Effector CD8-positive, alpha-beta T cell (primary cell): ENCODE measurements at places on chromosomes 3 and 15.

- no peak for DNase-seq
Observed at GRCh38 chr15:37907136-37907535, 27.3 kb upstream of the TMCO5A start.

- DNase-seq = no peak
Observed at GRCh38 chr3:71865727-71866126, 80.8 kb upstream of the PROK2 start.

DNA sequence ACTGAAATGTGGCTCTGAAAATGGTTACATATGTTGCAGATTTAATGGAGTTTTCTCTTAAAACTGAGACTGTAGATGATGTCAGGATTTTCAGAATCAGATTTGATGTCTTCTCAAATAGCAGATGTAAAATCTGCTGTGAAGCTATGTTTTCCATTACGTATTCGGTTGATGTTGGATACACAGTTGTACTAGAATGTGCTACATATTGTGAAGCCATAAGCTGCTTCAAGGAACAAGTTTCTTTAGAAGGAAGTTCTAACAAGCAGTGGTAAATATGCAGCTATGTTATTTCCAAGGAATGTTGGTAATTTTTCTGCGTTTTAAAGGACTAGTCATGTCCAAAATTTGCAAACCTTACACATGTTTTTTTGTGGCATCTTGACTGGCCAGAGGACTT lies 197.7 kb downstream of the RBMS3 start:
- no peak for DNase-seq

- no peak for DNase-seq
Observed at GRCh38 chr15:30984118-30984517, 7.3 kb downstream of the MTMR10 start.

GRCh38 chr3:47892286-47893040 lies 89.5 kb downstream of the DHX30 start:
- no peak for DNase-seq

GRCh38 chr15:101639667-101640066 lies 12.5 kb downstream of the TM2D3 start:
- no peak for DNase-seq

DNA sequence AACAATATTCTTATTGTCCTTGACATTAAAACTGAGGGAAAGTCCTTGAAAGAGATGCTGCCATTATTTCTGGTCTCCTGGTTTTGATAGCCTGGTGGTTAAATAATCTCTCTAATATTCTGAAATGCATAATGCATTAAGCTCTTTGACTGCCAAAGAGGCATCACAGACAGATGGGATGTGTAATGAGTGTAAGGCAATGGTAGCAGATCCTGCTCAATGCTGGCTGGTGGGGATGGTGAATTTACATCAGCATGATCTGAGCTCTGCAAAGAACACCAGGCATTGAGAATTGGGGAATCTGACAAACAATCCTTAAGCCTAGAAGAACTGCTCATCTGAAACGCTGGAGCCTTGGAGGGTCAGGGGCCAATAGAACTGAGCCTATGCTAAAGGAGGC lies 528.6 kb upstream of the LMCD1 start:
- no peak for DNase-seq

GRCh38 chr3:99665017-99665416 lies 26.6 kb downstream of the COL8A1 start:
- DNase-seq = no peak

DNA sequence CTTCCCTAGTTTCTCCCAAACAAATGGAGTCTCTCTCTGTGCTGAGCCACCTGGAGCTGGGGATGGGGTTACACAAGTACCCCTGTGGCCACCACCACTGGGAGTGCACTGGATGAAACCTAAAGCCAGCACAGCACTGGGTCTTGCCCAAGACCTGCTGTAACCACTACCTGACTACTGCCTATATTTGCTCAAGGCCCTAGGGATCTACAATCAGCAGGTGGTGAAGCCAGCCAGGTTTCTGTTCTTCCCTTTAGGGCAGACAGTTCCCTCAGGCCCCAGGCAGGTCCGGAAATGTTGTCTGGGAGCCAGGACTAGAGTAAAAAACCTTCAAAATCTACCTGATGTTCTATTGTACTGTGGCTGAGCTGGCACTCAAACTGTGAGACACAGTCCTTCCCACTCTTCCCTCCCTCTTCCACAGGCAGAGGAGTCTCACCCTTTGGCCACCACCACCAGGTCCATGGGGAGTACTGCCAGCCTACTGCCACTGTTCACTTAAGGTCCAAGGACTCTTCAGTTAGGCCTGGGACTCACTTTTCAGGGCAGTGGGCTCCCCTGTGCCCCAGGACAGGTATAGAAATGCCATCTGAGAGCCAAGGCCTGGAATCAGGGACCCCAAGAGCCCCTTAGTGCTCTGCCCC lies 23.8 kb downstream of the C3orf20 start:
- no peak for DNase-seq

- no peak for DNase-seq
Observed at GRCh38 chr15:29681166-29681845, 141.0 kb downstream of the TJP1 start.

- DNase-seq = no peak
Observed at GRCh38 chr3:116340680-116341216, 104.5 kb downstream of the LSAMP start.

DNA sequence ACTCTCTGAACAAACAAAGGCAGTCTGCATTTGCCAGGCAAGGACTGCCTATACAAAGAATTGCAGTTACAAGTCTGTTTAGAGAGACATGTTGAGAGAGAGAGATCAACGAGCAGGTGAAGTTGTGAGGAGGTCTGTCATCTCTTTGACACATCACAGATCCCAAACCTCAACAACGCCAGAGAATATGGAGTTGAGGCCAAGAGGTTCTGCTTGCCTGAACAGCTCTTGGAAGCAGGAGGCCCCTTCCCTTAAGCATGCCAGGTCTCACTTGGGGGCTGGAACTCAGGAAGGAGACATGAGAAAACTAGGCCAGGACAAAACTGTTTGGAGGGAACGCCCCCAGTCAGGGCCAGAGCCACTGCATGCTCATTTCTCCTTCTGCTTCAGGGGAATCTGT lies 22.3 kb upstream of the MUSTN1 start:
- DNase-seq = no peak

DNA sequence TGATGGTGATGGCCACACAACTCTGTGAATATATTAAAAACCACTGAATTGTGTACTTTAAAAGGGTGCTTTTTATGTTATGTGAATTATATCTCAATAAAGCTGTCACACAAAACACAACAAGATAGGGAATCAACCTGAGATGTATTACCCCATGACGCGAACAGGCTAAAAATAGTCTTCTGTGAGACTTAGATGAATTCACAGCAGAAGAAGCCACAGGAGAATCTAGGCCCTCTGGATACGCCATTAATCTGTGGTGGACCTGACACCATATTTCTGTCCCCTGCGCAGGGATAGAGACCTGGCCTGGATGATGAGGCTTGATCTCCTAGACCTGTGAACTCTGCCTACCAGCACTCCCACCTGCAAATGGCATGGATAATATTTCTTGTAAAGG lies 146.0 kb upstream of the HACD2 start:
- no peak for DNase-seq

DNA sequence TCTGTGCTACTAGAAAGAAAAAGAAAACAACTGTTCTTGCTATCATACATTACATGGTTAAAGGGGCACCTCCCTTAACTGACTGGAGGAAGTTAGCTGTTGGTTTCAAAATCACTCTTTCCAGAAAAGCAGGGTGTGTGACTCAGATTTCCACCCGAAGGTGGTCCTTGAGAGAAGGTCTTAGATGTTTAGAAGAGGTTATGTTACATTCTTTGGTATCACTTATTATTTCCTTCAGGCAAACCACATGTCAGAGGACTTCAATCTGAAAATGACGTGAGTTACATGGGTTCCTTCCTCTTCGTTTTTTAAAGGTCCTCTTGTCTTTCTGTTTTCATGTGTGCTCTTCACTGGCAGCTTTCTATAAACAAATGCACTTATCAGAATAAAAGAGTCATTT lies 307.9 kb upstream of the CBLB start:
- no peak for DNase-seq

- DNase-seq = no peak
Observed at GRCh38 chr3:97996988-97997387, 24.8 kb upstream of the RIOX2 start.

GRCh38 chr15:57732526-57733331 lies 26.2 kb downstream of the POLR2M start:
- DNase-seq = peak; percentile 22

GRCh38 chr3:19644405-19644804 lies 289.6 kb downstream of the EFHB start:
- DNase-seq = no peak

DNA sequence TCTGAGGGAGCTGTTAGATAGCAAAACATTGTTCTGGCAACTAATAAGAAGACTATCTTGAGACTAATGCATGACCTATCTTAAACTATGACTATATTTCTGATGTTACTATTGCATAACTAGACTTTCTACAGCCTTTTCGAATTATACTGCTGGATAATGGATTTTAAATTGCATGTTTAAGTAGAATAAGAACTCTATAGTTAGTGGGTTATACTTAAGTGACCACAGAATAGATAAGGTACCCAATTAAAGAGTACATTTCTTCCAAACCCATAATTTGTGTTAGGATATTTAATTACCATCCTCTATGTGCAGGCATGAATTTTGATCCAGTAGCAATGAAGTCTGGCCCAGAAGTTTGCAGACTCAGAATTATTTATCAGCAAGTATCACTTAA lies 44.6 kb upstream of the SPPL2A start:
- no peak for DNase-seq

DNA sequence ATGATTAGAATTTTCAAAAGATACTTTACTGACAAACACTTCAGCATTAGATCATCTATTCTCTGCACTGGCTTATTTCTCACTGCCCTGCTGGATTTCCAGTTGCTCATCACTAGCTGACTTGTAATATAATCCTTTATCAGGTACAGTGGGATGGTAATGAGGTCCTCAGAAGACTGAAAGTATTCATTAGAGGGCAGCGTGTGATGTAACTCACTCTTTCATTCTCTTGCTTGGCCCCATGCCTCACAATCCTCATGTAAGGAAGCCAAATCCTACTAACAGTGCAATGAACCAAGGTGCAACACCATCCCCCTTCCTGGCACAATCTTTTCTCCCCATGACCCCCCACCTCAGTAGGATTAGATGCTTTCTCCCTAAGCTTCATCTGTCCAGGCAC lies 289.9 kb downstream of the CTNNB1 start:
- DNase-seq = no peak

DNA sequence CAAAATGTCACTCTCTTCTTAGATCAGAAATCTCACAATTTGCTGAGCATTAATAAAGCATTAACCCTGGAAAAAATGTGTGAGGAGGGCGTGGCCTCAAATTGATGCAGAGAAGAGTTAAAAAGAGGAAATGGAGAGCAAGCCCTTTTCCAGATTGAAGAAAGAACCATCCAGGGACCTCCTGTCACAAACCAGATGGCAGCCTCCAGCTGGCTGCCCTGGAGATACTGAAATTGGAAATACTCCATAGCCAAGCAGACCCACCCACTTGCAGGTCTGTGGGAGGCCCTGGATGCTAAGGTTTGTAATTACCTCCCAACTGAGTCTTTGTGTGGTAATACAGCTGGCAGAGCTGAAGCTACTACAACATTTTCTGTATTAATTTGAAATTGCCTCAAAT lies 214.9 kb downstream of the IL20RB start:
- DNase-seq = no peak

DNA sequence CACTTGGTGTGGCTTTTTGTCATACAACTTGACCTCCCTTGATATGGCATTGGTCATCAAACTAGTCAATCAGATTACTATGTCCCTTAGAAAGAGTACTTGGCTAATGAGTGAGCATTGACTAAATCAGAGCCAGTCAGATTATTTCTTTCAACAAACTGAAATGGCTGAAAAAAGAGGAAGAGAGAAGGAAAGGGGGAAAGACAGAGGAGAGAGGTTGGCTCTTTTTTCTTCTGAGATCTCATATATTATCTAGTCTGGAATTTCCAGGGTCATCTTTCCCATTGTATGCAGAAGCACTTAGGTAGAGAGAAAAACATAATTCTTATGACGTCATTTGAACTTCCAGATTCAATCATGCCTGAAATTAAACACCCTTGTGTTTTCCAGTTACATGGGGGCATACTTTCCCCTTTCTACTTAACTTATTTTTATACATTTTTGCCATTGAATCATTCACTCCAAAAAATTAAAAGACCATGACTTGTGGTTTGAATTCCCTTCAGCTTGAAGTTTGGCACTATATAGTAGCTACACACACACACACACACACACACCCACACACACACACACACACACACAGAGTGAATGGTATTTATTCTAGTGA lies 387.8 kb downstream of the LSAMP start:
- DNase-seq = no peak

- no peak for DNase-seq
Observed at GRCh38 chr3:28564211-28564610, 215.6 kb upstream of the AZI2 start.

GRCh38 chr15:48904758-48905157 lies 26.8 kb downstream of the EID1 start:
- DNase-seq = no peak

- no peak for DNase-seq
Observed at GRCh38 chr3:19945969-19946831, 697 bp upstream of the RAB5A start.

- DNase-seq = no peak
Observed at GRCh38 chr3:42632146-42632545, 21.4 kb upstream of the ZBTB47 start.

DNA sequence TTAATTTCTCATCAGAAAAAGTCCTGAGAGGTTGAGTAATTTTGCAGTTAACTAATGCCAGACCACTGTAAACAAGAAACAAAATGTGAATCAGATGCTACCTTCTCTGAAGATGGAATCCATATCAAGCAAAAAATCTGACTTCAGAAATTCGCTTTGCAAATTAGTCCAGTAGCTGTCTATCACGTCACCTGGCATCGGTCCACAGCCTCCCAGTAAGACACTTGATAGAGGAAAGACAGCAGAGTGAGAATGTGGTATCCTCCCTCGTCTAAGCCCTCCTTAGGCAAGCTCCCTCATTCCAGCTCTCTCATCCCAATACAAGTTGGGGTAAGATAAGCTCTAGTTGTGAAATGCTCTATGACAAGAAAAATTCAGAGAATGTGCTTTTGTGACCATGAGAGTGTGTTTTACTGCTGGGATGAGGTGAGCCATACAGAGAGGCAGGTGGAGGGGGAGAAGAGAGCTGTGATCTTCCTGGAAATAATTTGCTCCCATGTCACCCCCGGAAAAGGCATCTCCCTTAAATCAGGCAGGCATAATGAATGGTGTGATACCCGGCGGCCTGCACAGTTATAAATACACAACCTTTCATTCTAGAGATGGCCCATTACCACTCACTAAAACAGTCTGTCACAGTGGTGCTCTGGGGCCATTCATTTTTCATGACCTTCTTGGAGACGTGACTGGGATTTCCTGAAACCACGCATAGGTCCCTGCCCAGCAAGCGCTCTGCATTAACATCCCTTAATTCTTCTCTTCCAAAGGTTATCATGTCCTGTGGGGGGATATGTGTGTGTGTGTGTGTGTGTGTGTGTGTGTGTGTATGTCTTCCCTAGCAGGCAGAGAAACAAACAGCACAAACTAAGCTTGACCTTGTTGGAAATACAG lies 602.0 kb upstream of the KCNMB2 start:
- DNase-seq = no peak

GRCh38 chr3:170056710-170057454 lies 19.1 kb downstream of the GPR160 start:
- DNase-seq = no peak
